ENCODE measurements at places on chromosomes 6 and 20.

DNA sequence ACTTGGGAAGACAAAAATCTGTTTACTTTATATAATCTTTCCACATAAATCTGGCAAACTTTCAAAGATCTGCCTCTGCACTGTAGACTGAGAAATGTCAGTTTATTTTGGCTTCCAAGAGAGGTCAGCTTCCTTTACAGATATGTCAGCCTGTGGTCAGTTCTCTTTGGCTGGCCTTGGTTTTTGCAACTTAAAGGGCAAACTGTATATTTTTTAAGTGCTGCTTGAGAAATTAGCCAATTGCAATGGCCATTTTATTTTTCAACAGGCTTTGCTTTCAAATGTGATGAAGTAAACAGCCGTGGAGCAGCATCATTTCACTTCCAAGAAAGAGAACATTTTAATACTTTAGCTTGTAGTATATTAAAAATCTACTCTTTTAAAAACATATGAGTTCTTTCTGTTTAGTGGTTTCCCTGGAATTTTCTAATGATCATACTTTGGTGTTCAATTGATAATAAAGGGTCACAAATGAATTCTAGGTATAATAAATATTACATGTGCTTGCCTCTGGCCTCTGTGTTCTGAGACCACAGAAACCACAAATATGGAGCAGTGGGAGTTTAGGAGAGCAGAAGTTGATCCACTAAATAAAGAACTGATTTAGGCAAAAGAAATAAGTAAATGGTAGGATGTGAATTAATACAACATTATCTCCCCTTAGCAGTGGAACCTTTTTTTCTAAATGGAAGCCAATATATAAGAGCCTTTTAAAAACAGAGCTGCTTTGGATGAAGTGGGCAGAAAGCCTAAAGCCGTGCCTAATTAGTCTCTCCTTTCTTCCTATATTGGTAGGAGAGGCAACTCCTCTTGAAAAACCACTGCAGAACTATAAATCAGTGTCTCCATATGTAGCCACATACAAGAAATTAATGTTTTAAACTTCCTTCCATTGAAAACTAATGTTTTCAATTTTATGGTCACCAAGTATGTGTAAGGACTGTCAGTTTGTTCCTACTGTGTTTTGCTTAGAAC, 16.2 kb downstream of the ADGRB3 start:
- no peak for DNase-seq

- no peak for DNase-seq
These were observed 107.7 kb upstream of the TMEM181 start for GRCh38 chr6:158452191-158452590.

- DNase-seq, result no peak
These were observed 5.3 kb upstream of the TCP11 start for GRCh38 chr6:35146453-35146852.

DNA sequence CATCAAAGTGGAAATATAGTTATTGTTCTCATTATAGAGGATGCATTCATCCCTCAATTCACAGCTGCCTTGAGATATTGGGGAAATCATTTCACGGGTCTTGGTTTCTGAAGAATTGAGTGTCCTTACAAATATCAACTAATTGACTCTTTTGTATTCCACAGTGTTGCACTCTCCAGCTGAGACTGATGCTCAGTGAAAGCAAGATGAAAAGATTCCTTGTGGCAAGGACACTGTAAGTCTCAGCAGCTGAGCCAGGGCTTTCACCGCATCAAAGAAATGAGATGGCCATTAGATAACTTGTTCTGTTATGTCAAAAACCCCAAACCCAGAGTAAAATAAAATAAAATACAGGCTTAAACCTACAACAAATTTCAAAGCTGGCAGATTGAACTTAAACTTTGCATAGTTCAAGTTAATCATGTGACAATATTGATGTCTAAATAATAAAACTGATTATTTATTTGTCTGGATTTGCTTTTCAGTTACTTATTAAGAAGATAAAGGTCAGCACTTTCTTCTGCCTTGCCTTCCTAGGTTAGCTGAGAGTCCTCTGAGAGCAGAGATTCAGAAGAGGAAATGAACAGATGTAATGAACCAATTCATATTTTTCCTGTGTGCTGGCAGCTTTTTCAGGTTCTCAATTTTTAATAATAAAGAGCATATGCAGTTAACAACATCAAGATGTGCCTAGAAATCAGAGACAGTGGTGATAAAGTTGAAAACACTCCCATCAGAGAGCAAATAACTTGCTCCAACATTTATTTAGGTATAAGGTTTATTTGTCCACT, 82.4 kb upstream of the SMLR1 start:
- no peak for DNase-seq

DNA sequence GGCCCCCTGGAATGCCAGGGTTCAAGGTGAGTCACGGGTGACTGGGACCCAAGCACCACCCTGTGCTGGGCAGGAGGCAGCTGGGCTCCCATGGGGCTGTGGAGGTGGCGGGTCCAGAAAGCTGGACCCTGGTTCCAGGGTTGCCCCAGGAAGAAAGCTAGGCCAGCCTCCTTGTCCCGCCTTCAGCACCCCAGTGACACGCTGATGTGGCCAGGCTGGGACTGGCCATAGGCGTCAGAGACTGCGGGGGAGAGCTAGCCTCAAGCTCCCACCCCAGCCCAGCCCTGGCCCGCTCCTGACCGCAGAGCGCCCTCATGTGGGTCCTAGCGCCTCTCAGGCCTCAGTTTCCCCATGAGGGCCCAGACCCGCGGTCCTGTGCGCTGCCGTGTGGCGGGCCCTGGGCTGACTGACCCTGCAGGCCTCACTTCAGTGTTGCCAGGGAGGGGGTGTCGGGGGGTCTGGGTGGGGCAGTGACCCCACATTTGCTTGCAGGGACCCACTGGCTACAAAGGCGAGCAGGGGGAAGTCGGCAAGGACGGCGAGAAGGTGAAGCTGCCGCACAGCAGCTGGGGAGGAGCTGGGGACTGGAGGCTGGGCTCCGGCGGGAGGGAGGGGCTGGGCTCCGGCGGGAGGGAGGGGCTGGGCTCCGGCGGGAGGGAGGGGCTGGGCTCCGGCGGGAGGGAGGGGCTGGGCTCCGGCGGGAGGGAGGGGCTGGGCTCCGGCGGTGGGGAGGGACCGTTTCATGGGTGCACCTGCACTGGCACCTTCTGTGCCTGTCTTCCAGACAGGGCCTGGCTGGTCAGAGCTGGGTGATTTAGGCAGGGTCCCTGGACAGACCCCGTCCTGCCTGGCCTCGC, 7.9 kb downstream of the COL9A3 start:
- DNase-seq, result no peak

DNA sequence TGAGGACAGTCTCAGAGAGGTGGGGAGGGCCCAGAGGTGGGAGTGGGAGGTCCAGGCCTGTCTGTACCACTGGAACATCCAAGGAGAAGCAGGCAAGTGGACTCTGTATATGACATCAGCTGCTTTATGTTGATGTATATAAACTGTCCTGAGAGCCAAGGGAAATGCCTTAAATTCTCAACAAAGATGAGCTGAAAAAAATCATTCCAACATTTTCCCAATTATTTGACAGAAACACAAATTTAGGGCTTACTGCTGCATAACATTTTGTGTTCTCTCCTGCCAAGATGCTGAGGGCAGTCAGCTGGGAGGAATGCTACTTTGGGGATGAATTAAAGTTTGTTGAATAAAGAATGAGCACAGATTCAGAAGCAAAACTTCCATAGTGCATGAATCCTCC, 52.8 kb downstream of the FOXC1 start:
- no peak for DNase-seq

DNA sequence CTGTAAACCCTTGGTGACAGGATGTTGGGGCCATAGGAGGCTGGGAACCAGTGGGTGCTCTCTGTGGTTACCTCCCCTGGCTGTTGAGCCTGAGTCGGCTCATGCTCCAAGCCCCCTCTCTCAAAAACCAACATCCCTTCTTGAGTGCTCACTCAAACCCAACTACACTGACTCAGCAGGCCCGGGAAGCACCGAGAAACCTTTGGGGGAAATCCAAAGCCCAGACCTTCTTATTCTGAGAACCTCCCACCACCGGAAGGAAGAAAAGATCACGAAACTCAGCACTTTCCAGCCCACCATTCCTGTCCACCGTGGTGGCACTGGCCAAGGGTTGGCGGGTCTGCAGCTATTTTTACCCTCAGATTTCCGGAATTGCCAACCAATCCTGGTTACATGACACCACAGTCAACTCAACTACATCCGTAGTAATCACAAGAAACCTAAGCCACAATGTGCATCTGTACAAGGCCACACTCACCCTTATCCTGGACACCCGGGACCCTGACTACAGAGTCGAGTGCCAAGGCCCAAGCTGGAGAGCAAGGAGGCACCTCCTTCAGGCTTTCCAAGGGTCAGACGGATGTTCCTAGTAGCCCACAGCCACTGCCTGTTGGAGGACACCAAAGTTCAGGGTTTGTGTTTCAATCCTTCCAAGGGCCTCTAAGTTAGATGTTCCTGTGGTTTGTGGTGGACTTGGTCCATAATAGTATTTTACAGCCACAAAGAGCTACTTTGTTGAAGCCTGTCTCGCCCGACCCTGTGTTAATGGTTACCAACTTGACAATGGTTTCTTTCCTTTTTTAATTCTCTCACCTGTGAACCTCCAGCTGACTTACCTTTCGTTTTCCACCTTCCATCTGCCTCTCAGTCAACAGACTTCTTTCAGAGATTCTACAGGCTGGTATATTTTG, 317.0 kb downstream of the CDC5L start:
- no peak for DNase-seq

DNA sequence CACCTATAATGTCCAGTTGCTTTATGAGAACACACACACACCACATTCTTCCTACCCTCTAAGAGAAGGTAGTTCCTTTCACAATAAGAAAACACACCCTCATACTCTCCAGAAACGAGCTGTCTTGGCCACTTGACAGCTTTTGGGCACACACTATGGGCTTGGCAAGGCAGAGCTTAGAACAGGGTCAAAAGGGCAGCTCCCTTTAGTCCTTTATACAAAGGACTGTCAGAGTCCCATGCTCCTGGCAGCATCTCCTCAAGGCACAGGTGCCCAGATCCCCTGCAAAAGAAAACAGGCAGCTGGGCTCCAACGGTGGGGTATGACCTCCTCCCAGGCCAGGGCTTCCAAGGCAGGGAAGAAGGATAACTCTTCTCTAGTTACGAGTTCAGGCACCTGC, 4.9 kb upstream of the LYRM2 start:
- DNase-seq, result no peak

- DNase-seq, result no peak
These were observed 100.3 kb downstream of the LIN28B start for GRCh38 chr6:105057160-105057559.

GRCh38 chr20:15146948-15147347, 809.5 kb upstream of the FLRT3 start:
- DNase-seq, result no peak

- DNase-seq, result no peak
These were observed 29.0 kb downstream of the PTPRA start for GRCh38 chr20:2902291-2902690.
